ENCODE measurements at places on chromosomes 1 and 21.

GRCh38 chr1:239185245-239185619 is 201.1 kb upstream of the CHRM3 start:
- no peak for DNase-seq

DNA sequence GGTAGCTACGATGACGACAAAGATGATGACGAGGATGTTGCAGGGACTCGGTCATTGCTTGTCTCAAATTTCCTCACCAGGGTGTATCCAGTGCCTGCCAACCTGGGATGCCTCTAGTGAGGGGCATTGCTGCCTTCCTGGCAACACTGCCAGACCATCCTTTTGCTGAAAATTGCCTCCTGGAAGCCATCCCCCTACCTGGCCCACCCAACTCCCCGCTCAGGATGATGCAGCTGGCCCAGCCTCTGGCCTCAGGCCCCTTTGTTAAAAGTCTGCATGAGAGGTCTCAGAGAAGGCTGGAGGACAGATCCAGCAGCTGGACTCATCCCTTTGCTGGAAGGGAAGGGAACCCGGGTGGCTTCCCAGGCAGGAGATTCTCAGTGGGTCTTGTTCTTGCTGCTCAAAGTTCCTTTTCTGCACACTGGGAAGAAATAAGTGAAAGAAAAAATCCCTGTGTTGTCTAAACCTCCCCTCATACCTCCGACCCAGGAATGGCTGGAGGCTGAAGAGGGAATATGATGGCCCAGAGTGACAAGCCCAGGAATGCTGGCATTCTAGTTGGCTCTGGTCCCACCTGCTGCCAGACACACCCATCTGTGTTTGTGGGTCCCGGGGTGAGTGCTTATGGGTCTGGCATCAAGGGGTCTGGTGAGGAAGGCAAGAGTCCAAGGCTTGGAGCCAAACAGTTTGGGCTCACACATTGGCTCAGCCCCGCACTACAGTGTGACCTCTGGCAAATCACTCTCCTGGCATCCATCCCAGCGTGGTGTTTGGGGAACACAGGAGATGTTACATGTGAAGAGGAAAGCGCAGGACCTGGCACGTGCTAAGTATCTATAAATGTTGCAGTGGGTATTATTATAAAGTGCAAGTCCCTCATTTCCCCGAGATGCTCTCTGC is 6.7 kb upstream of the FNDC5 start:
- DNase-seq, result no peak

DNA sequence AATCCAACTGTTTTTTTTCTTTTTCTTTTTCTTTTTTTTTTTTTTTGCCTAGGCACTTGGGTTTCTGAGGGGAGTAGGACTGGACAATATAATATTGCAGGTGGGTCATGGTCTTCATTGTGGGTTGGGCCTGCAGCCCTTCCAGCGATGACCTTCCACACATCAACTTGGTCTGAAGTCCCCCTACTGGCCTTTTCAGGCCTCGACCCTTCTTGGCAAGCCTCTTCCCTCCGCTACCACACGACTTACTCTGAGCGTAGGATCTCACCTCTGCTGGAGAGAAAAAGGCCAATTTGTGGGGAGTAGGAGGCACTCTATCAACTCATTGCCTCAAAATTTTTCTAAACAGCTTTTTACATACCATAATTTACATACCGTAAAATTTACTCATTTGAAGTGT is 51.1 kb upstream of the GRIK3 start:
- no peak for DNase-seq

- DNase-seq, result no peak
Measured at GRCh38 chr1:89971600-89971999, 23.3 kb upstream of the ZNF326 start.

Measured in pons (tissue), 1 donor.